ENCODE measurements at places on chromosomes 3 and 15.

- DNase-seq = no peak
Observed at GRCh38 chr3:18575573-18575972, 150.4 kb upstream of the SATB1 start.

- no peak for DNase-seq
Observed at GRCh38 chr3:22939349-22939748, 263.8 kb upstream of the UBE2E2 start.

DNA sequence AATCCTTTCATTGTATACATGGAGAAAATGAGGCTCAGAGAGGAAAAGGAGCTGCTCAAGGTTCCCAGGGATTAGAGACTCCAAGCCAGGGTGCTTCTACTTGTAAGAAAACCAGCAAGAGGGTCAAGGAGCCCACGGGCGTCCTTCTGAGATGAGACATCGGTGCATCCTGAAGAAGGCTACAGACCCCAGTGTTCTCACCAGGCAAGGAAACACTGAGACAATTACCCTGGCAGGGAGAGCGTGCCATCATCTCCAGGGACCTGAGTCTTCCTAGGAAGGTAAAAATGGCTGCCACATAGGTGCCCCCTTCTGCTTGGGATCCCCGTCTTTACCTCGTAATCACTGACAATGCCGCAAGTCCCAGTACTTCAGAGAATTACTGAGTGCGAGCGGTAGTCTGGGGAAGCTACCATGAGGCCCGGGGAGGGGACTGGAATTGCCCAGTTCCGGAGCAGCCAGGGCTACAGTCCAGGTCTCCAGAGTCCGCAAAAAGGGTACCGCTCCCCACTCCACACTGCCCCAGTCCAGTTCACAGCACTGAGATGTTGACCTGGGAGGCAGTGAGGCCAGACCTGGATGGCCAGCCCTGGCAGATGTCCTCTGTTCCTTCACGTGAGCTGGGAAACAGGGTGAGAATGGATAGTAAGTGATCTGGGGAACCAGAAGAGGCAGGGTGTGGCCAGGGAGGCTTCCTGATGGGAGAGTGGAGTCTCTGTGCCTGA lies 164.7 kb upstream of the SMAD3 start:
- no peak for DNase-seq

DNA sequence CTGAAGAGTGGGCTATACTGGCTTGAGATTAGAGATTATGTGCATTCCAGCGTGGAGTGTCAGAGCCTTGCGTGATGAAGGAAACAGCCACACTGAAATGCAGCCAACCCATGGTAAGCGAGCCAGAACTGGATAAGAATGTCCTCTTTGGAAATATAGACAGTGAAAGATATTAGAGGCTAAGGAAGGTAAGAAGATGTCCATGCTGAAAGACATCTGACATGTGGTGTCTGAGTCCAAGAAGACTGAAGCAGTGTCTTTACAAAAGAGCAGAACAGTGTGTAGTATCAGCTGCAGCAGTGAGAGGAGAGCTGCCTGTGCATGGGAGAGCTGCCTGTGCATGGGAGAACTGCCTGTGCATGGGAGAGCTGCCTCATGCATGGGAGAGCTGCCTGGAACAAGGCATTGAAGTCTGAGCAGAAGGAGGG lies 672.2 kb downstream of the DIPK2A start:
- no peak for DNase-seq

DNA sequence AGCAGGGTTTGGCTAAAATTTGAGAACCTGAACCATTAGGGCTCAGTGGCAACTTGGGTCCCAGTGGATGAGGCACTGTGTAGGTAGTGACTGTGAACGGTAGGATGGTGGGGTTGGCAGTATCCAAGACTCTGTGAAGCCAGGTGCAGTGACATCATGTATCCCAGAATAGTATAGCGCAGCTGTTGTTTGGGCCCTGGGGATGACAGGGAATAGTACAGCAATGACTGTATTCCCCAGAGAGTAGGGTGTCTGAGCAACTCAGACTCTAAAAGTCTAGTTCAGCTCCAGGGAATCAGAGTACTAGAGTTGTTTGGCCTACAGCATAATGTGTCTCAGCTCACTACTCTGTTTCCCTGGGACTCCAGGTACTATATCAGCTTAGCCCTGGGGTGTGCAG lies 20.7 kb upstream of the PPP2R3A start:
- DNase-seq = no peak

DNA sequence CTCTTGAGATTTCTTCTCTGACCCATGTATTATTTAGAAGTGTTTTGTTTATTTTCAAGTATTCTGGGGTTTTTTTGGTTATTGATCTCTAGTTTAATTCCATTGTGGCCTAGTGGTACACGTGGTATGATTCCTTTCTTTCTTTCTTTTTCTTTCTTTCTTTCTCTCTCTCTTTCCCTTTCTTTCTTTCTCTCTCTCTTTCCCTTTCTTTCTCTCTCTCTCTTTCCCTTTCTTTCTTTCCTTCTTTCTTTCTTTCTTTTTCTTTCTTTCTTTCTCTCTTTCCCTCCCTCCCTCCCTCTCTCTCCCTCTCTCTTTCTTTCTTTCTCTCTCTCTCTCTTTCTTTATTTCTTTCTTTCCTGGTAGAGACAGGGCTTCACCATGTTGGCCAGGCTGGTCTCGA lies 85.7 kb upstream of the UBE2E1 start:
- no peak for DNase-seq

- no peak for DNase-seq
Observed at GRCh38 chr15:63056829-63057228, 14.3 kb downstream of the TPM1 start.

- no peak for DNase-seq
Observed at GRCh38 chr3:53074366-53074696, 28.5 kb upstream of the SFMBT1 start.

DNA sequence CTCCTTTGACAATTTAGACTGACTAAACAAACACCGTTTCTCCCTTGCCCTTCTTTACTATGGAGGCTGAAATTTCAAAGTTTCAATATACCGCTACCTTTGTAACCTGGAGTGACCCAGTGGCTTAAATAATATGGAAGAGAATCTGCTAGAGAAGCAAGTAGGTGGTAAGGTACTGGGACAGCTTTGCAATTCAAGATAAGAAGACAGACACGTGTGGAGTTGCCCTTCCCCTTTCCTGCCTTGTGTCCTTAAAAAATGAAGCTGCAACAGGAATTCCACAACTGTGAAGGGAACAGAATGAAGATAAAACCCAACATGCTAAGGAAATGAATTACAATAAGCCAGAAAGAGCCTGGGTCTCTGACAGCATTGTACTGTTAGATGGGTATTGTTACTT lies 26.4 kb downstream of the CBLB start:
- DNase-seq = no peak

GRCh38 chr15:92870010-92870591 lies 30.0 kb upstream of the CHD2 start:
- DNase-seq = no peak

DNA sequence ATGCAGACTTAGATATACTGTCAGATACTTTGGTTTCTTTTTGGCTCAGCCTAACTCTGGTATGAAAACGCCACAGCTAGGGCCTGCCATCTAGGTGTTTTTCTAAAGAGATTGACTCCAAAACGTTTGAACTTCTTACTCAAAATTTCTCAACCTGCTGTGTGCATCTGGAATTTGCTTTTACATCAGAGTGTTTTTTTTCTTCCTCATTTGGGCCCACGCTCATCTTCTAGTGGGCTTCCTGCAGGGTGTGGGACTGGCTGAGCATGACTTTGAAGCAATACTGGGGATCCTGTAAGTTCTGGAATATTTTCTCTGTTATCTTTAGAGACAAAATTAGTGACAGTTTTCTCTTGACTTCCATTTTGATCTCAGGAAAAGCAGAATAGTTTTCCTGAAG lies 117.8 kb downstream of the NR1D2 start:
- no peak for DNase-seq

GRCh38 chr3:51887620-51888019 lies 12.2 kb upstream of the IQCF5 start:
- DNase-seq = no peak

GRCh38 chr3:85979034-85979433 lies 1011.9 kb downstream of the VGLL3 start:
- DNase-seq = no peak

DNA sequence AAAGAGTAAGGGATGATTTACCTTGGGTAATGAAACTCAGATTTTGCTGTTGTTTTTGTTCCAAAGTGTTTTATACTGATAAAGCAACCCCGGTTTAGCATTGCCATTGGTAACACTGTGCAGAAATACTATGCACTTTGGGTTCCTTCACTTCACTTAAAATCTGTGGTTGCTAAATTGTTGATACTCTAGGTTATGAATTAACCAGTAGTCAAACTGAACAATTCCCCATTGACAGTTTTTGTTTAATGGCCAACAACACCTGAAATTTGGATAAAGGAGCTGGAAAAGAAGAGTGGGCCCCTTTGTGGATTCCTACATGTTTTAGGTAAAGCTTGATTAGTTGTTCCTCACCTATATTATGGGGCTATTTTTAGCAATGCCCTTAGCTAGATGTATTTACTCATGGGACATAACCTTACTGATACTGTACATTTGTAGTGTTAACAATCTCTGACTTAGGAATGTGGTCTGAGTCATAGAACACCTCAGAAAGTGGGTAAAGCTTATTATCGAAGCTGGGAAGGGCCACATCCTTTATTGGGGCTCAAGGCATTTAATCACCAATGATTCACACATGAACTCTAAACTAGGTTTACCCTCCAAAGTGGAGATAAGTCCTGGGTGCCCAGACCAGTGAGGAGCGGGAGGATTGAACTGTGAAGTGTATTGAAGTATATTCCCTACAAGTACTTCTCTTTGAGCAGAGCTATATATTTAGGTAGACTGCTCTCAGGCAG lies 29.5 kb upstream of the THRB start:
- DNase-seq = no peak

DNA sequence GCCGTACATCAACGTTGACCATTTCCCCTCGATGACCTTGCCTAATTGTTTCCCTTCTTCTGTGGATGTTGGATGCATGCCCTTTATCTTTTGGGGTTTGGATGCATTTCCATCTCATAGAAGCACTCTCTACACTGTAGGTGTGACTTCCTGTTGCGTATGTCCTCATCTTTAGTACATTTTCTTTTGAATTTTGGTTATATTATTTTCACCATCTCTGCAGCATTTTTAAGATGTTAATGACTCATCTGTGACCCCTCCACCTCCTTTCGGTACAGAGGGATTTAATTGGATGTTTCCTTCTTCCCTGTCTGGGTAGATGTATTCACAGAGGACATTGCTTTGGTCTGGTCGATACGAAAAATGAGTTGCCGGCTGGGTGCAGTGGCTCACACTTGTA lies 172.1 kb downstream of the APBA2 start:
- DNase-seq = no peak

GRCh38 chr3:52093756-52094545 lies 37.6 kb upstream of the DUSP7 start:
- no peak for DNase-seq

GRCh38 chr3:52019352-52020080 lies 23.8 kb upstream of the RPL29 start:
- DNase-seq = no peak

DNA sequence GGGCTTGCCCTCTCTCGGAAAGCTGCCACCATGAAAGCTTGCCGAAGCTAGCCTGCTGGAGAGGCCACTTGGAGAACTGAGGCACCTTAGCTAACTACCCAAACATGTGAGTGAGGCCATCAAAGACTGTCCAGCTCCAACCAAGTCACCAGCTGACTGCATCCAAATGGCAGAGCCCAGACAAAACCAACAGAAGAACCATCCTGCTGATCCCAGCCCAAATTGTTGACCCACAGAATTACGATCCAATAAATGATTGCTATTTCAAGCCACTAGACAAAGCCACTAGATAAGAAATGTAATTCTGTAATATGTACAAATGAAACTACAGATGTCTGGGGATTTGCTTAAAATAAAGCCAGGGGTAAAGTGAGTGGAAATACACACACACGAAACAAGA lies 109.8 kb upstream of the TRPM1 start:
- DNase-seq = no peak

DNA sequence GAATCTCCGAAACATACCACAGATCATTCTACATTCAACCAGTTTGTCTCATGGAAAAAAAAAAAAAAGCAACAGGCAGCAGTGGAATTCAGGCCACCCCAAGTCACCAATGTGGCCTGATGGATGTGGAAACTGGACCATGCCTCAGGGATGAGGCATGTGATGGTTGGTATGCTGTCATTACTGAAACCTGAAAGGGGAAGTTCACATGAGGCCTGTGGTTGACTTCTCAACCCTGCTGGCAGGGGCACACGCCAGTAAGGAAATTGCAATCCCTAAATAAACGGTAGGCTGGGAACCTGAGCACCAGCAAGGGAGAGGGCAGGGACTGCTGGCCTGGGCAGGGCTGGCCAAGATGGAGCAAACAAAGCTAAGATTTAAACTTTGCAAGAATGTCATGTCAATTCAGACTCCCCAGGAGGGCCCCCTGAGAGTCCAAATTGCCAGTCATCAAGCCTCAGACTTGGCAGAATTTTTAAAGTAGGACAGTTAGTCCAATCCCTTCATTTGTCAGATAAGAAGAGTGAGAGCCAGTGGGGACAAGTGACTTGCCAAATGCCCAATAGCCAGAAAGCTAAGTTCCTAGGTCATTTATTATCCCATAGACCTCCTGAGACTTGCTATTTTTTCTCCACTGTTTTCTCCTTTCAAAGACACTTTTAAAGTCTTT lies 310.4 kb downstream of the ERC2 start:
- DNase-seq = no peak

GRCh38 chr3:112776000-112776399 lies 70.7 kb downstream of the CD200R1L start:
- DNase-seq = no peak

GRCh38 chr3:98728672-98729071 lies 34.5 kb upstream of the ST3GAL6 start:
- DNase-seq = no peak

- DNase-seq = no peak
Observed at GRCh38 chr3:70276901-70277300, 35.5 kb downstream of the MDFIC2 start.

GRCh38 chr3:178583963-178584575 lies 47.8 kb downstream of the KCNMB2 start:
- DNase-seq = no peak
